ENCODE measurements at places on chromosomes 3 and 15.

DNA sequence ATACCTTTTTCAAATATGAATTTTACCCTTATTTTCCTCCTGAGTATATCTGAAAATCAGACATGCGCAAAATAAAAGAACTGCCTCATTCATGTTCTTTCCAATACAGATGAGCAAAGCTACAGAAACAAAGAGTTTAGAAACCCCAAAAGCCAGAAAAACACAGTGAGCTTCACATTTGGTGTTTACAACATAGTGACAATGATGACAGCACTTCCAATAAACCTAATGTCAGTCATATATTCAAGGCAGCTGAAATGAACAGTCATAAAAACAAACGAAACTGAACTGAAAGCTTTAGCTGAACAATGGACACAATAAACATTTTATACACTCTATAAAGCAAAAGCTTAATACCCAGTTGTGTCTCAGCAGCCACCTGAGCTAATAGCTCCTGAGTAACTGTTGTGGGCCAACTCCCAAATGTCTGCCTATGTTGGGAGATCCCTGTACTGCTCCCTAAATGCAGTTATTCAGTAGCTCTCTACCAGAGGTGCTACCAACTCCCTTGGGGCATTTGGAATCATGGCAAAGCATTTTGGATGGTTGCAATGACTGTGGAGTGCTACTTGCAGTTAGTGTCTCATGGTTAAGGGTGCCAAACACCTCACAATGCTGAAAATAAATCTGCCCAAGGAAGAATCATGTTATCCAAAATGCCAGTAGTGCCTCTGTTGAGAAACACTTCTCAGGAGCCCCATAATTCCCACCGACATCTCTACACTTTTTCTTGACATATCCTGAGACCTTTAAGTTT lies 131.5 kb downstream of the TGFBR2 start:
- no peak for DNase-seq

DNA sequence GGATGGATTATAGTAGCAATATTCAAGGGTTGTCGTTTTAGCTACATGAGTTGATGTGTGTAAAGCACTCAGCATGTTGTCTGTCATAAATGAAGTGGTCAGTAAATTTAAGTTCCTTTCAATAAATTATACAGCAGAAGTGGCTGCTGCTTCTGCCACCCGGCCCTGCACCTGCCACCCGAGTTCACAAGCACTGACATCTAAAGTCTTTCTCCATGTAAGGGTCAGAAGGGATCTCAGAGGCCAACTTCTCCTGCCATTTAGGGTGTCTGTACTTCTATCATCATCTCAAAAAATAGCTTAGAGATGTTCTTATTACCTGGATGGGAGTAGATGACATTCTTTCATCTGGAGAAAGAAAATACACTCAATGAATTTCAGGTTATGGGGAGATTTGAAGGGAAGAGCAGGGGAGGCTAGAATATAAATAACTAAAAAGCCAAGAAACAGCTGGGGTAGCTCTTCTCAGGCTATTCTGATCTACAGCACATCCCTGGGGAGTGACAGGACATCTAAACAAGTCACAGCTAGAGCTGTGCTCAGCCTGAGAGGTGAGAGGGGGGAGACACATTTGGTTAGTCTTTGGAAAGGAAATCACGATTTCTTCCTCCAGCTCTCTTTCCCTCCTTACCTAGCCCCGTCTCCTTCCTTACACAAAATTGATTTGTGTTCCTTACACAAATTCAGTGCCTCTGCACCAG lies 8.0 kb downstream of the GCSAM start:
- DNase-seq: no peak

- DNase-seq: no peak
Measured at GRCh38 chr3:31302343-31302742, 230.4 kb upstream of the STT3B start.

DNA sequence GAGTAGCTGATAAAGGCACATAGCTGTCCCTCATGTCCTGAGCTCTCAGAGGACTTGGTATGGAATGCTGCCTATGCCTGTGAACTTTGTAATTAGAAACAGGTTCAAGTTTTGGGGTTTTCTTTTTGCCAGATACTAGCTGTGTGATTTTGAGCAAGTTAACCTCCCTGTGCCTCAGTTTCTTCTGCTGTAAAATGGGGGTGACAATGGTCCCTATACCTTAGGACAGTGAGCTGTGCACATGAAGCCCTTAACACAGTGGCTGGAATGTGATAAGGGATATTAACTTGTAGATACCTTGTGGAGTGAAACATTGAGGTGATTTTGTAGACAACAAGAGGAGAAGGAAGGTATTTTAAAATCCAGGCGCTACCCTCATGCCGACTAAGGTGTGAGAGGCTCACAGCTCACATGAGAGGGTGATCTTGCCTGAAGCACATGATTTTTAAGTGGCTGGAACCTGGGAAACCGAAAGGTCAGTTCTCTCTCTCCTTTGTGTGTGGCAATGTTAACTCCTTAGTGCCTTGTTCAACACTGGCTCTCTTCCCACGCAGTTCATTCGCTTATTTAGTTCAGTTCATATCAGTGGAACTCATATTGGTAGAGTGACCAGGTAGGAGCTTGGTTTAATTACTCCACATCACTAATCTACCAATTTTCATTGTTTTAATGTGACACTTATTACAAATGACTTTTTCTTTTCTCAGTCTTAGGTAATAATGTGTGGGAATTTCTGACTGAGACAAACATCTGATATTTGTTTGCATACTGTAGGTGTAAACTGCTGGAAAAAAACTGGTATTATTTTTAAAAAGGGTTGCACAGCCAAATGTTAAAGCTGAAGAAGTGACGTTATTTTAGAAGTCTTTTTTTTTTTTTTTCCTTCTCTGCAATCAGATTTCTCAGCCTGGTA lies 236.2 kb downstream of the ITPR1 start:
- no peak for DNase-seq

DNA sequence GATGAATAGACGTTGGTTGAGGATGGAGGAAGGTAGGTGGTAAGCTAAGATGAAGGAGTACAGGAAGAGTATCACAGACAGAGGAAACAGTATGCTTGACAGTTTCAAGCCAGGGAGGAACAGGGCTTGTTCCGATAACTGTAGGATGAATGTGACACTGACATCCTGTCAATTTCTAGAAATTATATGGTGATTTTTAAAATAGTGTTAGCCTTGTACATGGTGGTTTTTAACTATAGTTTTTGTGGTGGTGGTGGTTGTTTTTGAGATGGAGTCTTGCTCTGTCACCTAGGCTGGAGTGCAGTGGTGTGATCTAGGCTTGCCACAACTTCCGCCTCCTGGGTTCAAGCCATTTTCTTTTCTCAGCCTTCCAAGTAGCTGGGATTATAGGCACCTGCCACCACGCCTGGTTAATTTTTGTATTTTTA lies 92.8 kb downstream of the FNDC3B start:
- no peak for DNase-seq

GRCh38 chr3:14166877-14167603 lies 11.4 kb downstream of the XPC start:
- DNase-seq: no peak

DNA sequence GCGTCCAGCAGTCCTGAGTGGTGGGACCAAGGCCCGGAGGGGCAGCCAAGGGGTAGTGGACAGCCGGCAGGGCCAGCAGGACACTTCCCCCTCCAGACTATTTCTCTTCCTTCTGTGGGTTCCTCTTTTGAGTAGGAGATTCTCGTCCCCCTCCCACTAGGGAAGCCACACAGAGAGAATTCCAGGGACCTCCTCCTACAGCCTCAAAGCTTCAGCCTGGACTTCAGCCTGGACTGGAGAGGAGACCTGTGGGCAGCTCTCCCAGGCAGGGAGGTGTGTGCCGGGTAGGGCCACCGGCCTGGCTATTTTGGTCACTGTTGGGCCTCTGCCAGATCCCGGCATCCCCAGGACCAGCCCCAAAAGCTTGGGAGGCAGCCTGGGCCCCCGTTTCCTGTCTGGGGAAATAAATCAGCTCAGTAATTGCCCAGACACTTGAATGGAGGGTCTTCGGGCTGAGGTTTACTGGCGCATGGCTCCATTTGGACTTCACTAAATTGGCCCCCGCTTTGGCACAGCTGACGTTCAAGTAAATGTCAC lies 1.3 kb downstream of the SLC6A6 start:
- DNase-seq: peak; percentile 65

GRCh38 chr15:100980410-100981046 lies 61.4 kb downstream of the LRRK1 start:
- no peak for DNase-seq

DNA sequence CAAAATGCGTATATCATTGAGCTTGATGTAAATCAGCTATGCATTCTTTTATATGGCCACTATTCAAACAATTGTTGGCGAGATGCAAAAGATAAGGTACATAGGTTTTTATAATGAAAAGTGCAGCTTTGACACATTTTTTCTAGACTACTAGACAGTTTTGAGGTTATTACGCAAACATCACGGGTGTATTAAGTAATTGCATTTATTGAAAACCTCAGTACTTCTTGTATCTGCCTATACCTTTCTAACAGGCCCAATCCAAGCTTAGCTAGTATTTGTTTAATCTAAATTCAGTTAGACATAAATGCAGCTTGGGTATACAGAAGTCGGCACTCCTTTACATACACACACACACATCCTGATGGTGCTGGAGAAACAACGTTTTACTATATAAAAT lies 2.7 kb downstream of the SPESP1 start:
- DNase-seq: no peak

- peak; percentile 22 for DNase-seq
Measured at GRCh38 chr3:141530415-141530768, 43.6 kb downstream of the RASA2 start.

DNA sequence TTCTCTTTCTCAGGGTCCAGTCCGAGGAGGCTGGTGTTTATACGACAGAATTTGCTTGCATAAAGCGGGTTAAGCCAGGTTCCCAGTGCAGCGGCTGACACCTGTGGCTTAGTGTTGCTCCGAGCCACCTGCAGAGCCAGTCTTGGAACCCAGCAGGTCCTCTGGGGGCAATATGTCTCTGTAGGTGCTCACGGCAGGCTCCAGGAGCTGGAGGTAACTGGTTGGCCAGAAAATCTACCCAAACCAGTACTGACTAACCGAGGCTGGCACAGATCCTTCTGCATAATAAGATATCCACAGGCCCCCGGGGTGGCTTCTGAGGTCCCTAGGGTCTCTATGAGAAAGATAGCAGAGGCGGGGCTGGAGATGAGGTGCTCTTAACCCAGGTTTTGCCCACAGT lies 3.2 kb downstream of the MGLL start:
- DNase-seq: no peak

DNA sequence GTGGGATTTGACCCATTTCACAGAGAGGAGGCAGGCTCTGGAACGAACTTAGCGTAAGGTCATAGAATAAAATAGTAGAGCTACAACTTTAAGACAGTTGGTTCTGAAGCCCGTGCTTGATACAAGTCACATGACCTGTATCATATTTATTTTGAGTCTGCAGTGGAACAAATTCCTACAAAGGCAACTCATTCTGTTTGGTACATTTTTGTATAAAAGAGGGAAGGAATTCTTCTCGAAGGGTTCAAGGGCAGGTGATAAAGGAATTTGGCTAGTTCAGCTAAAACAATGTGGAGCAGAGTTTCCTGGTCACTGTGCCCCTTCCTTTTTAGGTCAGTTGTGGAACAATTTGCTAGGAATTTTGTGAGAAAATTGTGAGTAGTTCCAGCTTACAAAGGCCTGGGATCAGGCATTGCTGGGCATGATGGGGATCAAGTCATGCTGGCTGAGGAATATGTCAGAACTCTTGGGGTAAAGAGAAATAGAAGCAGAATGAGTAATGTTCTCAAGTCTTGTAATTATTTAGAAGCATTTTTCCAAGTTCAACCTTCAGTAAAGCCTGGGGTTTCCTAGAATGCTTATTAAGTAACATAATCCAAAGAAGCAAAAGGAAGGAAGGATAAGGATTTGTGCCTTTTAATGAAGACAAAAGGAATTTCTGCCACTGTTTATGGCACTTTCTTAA lies 19.1 kb downstream of the USP3 start:
- peak; percentile 43 for DNase-seq

GRCh38 chr3:128468791-128469527 lies 2.3 kb upstream of the DNAJB8 start:
- no peak for DNase-seq

DNA sequence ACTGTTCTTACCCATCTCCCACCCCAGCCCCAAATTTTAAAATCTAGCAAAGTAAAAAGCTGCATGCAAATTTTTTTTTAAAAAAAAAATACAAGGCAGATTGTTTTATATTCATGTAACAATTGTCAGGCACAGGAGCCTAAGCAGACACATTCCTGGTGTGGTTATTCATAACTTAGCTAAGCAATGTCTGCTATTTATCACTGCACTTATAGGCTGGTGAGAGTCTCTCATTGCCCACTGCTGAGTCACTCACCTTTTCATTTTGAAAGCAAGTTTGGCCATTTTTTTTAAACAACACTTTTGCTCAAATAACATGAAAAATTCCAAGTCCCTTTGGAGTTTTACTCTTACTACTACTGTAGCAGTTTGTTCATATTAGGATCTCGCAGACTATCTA lies 413.9 kb downstream of the RBMS3 start:
- no peak for DNase-seq

DNA sequence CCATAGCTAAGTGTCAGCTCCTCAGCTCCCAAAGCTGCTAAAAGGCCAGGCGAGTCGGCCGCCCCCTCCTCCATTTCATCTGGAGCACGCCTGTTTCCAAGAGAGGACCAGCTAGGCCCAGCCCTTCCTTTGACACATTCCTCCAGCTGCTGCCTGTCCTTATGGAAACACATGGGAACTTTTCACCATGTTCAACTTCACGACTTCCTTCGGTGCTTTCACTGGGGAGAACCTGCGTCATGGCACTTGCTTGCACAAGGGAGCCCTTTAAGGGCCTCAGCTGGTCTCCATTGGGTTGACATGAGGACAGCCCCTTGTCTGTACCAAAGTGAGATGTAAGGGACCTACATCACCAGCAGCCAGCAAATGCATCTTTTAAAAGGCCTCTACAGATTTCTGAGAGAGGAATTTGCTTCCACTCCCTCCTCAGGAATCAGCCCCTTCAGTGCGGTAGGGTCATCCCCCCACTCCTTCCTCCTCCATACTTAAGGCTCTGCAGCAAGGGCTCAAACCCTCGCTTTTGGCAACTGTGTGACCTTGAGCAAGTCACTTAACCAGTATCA lies 2.1 kb downstream of the MAGI1 start:
- DNase-seq: no peak
